Lung (tissue), 17 donors: ENCODE measurements at places on chromosomes 1 and 21. TPM values are rescaled to one million over a fixed set of nuclear protein-coding genes. Genes with fewer than 3 reads are reported as not detected.
A peak's percentile ranks its signal among the peaks of the same experiment; 100 is the strongest.

The LYST gene
- 45.8 TPM for total RNA-seq

The FCRL1 gene
- total RNA-seq, result 3.2 TPM

DNA sequence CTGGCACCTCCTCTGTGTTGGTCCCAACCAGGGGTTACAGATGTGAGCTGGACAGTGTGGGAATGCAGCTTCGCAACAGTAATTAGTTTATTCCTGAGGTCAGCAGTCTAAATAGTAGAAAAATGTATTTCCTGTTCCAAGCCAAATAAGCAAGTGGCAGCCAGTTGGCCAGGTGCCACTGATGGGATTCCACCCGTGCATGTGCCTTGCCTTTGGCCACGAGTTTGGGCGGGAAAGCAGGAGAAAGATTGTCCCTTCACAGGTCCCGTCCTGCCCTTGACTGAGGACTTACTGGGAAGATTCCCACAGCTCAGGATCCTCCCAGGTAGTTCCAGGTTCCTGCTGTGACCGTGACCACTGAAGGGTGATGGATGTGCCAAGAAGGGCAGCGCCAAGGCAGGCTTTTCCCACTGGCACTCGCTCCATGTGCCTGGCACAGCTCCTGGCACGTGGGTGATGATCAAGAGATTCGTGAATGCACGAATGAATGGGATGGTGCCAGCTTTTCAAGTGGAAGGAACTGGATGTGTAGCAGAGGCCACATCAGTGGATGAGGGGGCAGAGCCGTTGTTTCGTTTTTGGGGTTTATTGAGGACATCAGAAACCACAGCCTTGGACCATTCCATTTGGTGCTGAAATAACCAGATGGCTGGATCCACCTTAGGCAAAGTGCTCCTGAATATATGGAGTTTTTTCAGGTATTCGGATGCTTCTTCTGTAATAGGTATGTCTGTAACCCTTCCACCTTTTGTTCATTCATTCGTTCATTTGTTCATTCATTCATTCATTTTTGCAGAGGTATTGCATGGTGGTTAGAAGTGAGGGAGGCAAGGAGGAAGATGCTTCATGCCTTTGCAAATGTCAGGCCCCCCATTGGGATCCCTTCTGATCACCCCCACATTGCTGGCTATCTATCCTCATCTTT is 62.4 kb upstream of the WNT4 start:
- H3K4me3 ChIP-seq, result no peak overlapping the region
- H3K27ac ChIP-seq, result no peak overlapping the region
- peak; percentile 57 for DNase-seq
- H3K36me3 ChIP-seq, result no peaks in the 10 kb centered on the region

DNA sequence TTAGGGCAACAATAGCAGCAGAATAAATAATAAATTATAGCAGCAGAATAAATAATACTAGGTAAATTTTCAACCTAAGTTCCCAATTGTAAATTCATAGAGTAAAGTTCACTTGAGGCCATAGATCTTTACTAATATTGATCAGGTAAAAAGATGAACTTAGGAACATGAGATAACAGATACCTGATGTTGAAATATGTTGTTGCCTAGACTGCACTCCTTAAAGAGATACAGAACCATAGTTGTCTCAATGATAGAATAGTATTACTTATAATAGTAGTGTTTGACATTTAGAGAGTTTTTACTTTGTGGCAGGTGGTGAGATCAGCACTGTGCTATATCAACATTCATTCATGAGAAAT is 378 bp upstream of the F13B start:
- H3K36me3 ChIP-seq, result no peaks in the 10 kb centered on the region
- H3K4me1 ChIP-seq, result no peaks in the 10 kb centered on the region
- H3K27ac ChIP-seq, result no peak overlapping the region
- no peaks in the 10 kb centered on the region for H3K27me3 ChIP-seq
- H3K4me3 ChIP-seq, result no peak overlapping the region

- no peak for DNase-seq
- H3K4me3 ChIP-seq, result no peak overlapping the region
- no peaks in the 10 kb centered on the region for H3K36me3 ChIP-seq
- H3K27ac ChIP-seq, result no peak overlapping the region
- H3K27me3 ChIP-seq, result no peaks in the 10 kb centered on the region
- H3K4me1 ChIP-seq, result peaks cover 3% of the 10 kb centered on the region
These were observed 11.7 kb upstream of the CDK18 start for GRCh38 chr1:205492774-205493173.

GRCh38 chr1:107229711-107230110 is 88.9 kb downstream of the NTNG1 start:
- H3K27me3 ChIP-seq, result no peaks in the 10 kb centered on the region
- no peak overlapping the region for H3K27ac ChIP-seq
- no peaks in the 10 kb centered on the region for H3K4me1 ChIP-seq
- no peak for DNase-seq
- H3K4me3 ChIP-seq, result no peak overlapping the region

- peak; percentile 98 for DNase-seq
- peak within 1 kb of the TSS; percentile 82 for H3K27ac ChIP-seq
- no peaks in the 10 kb centered on the region for H3K36me3 ChIP-seq
- peaks cover 3% of the 10 kb centered on the region for H3K4me1 ChIP-seq
- H3K4me3 ChIP-seq, result peak within 1 kb of the TSS; percentile 73
These were observed at the start of gene ALG6 for GRCh38 chr1:63367215-63368103. Gene ALG6 (plus strand): TSS chr1:63367627. CDS start chr1:63370978, 3,351 bp downstream.

GRCh38 chr21:35792569-35793305 is 267.6 kb downstream of the SETD4 start:
- no peak overlapping the region for H3K27ac ChIP-seq
- H3K4me1 ChIP-seq, result no peaks in the 10 kb centered on the region
- no peak for DNase-seq
- H3K27me3 ChIP-seq, result no peaks in the 10 kb centered on the region

DNA sequence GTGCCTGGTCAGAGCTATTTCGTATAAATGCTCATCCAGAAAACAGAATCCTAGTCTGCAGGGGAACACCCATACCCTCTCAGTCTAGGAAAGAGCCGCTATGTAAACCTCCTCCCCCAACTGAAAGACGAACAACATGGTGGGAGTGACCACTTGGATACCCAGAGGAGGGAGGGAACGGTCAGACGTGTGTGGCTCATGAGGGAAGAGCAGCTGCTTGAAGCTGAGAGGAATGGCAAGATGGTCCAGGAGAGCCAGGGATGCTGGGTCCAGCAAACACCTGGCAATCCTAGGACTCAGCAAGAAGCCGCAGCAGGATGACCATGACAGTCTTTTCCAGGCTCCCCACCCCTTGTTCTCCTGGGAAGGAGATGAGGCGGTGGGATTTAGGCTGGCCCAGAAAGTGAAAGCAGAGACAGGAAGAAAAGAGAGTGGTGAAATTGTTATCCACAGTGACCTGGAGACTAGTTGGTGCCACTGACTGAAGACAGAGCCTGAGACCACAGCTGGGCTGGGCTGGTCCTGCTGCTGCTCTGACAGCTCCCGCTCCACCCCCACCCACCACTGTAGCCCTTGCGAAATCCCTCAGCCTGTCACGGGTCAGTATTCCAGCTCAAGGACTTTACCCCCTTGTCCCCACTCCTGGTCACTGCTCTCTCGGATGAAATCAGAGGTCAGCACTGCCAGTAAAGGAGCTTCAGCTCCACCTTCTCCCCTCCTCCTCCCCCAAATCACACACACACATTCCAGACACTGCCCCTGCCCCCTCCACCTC is 3.6 kb downstream of the CERS2 start:
- H3K27ac ChIP-seq, result peak overlapping the region; percentile 98
- peak; percentile 82 for DNase-seq
- H3K27me3 ChIP-seq, result no peaks in the 10 kb centered on the region
- H3K4me1 ChIP-seq, result peaks cover 24% of the 10 kb centered on the region
- H3K4me3 ChIP-seq, result no peak overlapping the region
- peaks cover 21% of the 10 kb centered on the region for H3K36me3 ChIP-seq
